ENCODE measurements at places on chromosomes 3 and 15. TPM values are rescaled to one million over a fixed set of nuclear protein-coding genes. Genes with fewer than 3 reads are reported as not detected.

DNA sequence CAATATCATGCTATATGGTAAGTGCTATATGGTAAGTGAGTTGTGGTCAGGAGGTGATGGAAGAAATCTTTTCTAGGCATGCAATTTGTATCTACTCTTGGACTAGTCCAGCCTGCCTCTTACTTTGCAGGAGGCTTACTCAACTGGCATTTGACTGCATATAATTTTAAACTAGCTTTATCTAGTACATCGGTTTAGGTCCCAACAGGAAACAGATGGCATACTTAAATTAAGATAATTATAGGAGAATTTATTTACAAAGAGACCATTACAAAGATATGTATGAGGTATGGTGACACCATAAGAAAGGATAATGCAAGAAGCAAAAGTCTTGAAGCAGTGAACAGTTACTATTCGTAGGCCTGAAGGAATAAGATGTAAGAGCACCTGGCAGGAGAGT lies 7.8 kb downstream of the SLC28A2 start:
- DNase-seq = no peak
- H3K27me3 ChIP-seq = peaks cover 17% of the 10 kb centered on the region
- no peak overlapping the region for H3K27ac ChIP-seq
- peaks cover 2% of the 10 kb centered on the region for H3K4me1 ChIP-seq

DNA sequence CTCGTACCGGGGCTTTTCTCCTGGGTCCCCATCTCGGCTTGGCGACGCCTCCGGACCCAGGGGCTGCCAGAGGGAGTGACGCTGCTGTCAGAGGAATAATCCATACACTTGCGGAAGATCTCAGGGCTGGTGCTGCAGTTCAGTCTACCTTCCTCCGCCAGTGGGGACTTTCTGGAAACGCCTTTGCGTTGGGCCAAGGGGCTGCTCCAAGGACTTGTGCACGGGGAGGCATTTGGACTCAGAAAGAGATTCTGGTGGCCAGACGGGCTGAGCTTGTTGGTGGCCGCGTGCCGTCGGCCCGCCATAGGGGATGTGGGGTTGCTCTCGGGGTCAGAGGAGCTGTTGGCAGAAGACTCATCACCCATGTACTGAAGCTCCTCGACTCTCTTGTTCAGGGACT lies 21.8 kb downstream of the LARP6 start:
- H3K27ac ChIP-seq = peak overlapping the region; percentile 34
- no peaks in the 10 kb centered on the region for H3K36me3 ChIP-seq
- no peak for DNase-seq
- no peak overlapping the region for H3K4me3 ChIP-seq
- H3K4me1 ChIP-seq = no peaks in the 10 kb centered on the region

DNA sequence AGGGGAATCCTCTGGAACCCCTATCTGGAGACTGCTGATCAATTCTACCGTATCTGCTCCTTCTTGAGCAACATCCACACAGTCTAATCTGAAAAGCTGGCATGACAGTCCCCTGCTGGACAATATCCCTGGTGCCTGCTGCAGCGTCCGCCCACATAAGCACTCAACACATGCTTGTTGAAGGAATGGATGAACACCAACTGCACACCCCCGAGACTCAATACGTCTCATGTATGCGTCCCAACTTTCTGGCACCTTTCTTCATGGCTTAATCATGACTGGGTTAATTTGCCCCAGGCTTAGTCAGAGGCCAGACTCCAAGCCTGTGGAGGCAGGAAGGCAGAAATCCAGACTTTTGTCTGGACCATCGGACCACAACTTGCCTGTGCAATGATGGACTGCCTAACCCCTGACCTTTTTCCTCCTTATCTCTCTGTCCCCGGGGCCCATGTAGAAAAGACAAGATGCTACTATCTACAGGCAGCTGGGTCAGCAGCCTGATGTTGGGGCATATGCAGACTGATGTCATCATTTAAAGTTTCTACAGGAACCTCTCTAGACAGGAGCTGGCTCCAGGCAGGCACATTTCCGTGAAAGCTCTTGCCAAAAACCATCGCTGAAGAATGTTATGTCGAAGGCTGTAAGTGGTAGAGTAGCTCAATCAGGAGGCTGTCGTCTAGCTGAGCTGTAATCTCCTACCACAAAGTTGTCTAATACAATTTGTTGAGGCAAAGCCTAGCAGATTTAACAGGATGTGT lies 114.1 kb upstream of the TPM1 start:
- no peak overlapping the region for H3K27ac ChIP-seq
- H3K4me3 ChIP-seq = no peak overlapping the region
- peaks cover 42% of the 10 kb centered on the region for H3K27me3 ChIP-seq
- peaks cover 2% of the 10 kb centered on the region for H3K36me3 ChIP-seq
- no peaks in the 10 kb centered on the region for H3K4me1 ChIP-seq

DNA sequence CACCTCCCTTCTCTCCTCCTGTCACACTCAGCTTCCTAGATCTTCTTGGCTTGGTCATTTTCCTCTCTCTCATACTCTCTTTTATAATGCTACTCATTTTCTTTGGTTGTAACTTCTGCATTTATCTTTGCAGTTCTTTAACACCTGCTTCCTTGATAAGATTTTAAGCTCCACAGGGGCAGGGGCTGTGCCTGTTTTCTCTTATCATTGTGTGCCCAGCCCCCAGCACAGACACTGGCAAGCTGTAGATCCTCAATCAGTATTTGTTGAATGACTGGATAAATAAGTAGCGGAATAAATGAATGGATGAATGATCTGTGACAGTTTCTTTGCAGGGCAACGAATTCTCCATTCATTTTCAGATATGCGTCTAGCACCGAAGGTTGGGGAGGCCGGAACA lies 64.3 kb upstream of the MEX3B start:
- no peak overlapping the region for H3K4me3 ChIP-seq
- DNase-seq = no peak
- H3K27ac ChIP-seq = no peak overlapping the region
- no peaks in the 10 kb centered on the region for H3K36me3 ChIP-seq

- peaks cover 26% of the 10 kb centered on the region for H3K4me1 ChIP-seq
- peak; percentile 52 for DNase-seq
- peak overlapping the region; percentile 93 for H3K27ac ChIP-seq
- H3K4me3 ChIP-seq = peak overlapping the region; percentile 97
Measured at GRCh38 chr3:186931532-186932280, 1.4 kb downstream of the ST6GAL1 start.

DNA sequence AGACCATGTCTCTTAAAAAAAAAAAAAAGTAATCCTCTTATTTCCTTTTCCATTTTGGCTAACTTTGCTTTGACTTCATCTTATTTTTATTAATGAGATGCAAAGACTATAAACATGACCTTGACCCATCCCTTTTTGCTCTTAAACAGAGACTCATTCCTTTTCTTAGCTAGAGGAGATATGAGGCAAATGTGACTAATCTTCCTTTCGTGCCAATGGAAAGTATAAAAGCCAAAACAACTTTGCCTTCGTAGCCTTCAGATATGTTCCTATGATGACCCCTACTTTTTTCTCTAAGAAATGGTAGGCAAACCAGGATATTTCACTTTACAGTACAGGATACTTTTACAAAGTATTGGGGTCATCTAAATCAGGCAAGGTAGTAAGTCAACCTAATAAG lies 36.9 kb upstream of the GOLGB1 start:
- no peak for DNase-seq
- no peaks in the 10 kb centered on the region for H3K27me3 ChIP-seq
- peaks cover 4% of the 10 kb centered on the region for H3K4me1 ChIP-seq
- no peak overlapping the region for H3K27ac ChIP-seq
- H3K36me3 ChIP-seq = peaks cover 19% of the 10 kb centered on the region
- no peak overlapping the region for H3K4me3 ChIP-seq

DNA sequence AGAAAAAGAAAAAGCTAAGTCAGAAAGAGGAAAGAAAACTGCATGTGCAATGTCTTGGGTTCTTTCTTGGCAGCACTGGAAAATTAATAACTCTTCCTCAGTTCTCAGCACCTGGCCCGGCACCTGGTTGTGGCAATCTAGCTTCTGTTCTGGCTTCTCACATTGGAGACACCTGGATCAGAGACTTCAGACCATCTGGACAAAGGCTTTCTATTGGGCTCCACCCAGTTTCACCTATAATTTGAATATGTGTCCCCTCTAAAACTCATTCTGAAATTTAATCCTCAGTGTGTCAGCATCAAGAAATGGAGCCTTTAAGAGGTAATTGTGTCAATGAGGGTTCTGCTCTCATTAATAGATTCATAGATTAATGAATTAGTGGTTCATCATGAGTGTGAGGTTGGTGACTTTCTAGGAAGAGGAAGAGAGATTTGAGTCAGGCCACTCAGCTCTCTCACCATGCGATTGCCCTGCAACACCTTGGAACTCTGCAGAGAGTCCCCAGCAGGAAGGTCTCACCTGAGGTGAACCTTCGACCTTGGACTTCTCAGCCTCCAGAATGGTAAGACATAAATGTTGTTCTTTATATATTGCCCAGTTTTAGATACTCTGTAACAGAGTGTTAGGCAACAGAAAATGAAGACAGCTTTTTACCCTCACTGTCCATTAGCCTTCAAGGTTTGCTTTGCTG lies 679.9 kb downstream of the NTRK3 start:
- peaks cover 4% of the 10 kb centered on the region for H3K27me3 ChIP-seq
- no peak overlapping the region for H3K27ac ChIP-seq
- no peak overlapping the region for H3K4me3 ChIP-seq
- peaks cover 2% of the 10 kb centered on the region for H3K36me3 ChIP-seq
- DNase-seq = no peak

DNA sequence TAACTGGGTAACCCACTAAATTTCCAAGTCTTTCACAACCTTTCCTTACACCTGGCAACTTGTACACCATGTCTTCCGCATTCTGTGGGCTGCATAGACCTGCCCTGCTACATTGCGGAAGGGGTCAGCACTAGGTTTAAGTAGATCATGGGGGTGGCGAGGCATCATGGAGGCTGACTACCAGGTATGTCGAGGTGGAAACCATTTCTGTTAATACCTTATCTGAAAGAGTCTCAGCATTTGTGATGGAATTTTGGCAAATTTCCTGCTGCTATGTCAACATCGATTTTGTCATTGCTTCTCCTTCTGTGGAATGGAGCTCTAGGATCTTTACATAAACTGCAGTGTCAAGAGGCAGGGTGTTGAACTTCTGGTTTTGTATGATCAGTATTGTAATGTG lies 187.2 kb downstream of the GHSR start:
- no peaks in the 10 kb centered on the region for H3K27me3 ChIP-seq
- H3K36me3 ChIP-seq = peaks cover 10% of the 10 kb centered on the region
- H3K4me3 ChIP-seq = no peak overlapping the region
- H3K4me1 ChIP-seq = no peaks in the 10 kb centered on the region
- no peak for DNase-seq

DNA sequence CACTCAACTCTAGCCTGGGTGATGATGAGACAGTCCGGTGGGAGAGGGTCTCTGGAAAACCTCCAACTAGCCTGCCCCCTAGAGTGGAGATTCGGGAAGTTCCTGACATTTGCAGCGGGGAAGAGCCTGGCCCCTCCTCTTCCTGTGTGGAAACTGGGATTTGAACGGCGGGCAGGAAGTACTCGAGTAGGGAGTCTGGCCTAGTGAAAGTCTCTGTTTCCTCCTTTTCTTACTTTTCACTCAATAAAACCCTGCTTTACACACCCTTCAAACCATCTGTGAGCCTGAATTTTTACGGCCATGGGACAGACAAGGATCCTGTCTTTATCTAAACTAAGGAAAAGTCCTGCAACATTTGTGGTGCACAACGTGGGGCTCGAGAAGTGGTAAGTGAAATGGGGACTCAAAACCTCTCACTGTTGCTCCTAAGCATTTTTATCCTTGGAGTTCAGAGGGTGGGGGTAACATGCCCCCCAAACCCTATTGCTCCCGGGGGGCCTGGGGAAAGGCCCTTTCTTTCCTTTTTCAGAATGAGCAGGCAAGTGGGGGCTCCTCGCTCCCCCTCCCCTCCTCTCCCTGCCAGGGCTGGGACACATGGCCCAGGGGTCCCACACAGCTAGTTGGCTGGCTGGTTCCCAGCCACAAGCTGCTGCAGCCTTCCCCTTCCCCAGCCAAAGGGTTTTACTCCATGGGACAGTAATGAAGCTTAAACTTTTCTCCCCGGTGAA lies 224.7 kb upstream of the GBE1 start:
- no peak for DNase-seq
- H3K36me3 ChIP-seq = no peaks in the 10 kb centered on the region
- H3K4me1 ChIP-seq = no peaks in the 10 kb centered on the region
- H3K27ac ChIP-seq = no peak overlapping the region
- no peak overlapping the region for H3K4me3 ChIP-seq

DNA sequence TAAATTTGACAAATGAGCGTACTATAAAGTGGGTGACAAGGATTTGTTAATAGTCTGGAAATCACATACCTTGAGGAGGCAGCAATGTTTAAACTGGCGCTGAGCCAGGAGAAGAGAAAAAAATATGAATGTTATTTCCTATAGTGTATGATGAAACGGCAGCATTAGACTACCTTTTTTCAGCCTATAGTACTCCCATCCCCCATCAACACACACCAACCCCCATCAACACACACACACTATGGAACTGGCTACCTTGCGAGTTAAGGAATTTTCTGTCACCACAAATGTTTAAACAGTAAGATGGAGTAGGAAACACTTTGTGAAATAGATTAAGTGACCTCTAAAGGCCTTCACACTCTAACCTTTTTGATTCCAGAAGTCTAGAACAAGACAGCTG lies 46.8 kb upstream of the ZCWPW2 start:
- peaks cover 4% of the 10 kb centered on the region for H3K4me1 ChIP-seq
- no peak for DNase-seq
- H3K36me3 ChIP-seq = no peaks in the 10 kb centered on the region
- H3K27ac ChIP-seq = no peak overlapping the region

DNA sequence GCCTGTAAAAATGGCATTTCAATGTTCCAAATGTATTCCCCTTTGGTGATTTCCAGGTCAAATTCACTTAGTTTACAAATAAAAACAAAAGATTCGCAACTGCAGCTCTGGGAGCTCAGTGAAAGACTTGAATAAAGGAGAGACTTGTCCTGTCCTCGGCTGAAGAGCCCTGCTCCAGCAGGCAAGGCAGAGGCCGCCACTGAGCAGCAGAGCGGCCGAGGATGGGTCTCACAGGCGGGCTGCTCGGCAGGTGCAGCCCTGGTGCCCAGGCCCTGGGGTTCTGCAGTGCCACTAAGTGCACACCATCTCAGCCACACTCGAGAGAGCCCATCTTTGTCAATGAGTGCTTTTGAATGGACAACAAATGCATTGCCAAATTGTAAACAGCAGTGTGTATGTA lies 856.2 kb downstream of the AGBL1 start:
- DNase-seq = no peak
- H3K4me1 ChIP-seq = no peaks in the 10 kb centered on the region
- H3K36me3 ChIP-seq = no peaks in the 10 kb centered on the region
- H3K27me3 ChIP-seq = peaks cover 24% of the 10 kb centered on the region
- no peak overlapping the region for H3K27ac ChIP-seq
- no peak overlapping the region for H3K4me3 ChIP-seq

DNA sequence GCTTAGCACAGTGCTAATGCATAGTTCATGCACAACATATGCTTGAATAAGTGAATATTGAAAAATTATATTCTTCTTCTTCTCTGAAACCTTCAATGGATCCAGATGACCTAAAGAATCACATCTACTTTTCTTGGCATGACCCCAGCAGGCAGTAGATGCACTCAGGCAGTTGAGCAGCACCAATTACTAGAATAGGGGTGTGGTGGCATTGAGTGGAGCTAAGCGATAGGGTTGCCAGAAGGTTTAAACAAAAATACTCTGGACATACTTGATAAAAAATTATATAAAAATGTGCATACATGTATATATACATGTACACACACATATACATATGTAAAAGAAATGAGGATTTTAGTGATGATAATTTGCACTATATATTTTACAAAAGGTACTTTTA lies 81.8 kb downstream of the NFKBIZ start:
- H3K4me1 ChIP-seq = peaks cover 8% of the 10 kb centered on the region
- no peak overlapping the region for H3K27ac ChIP-seq
- no peak overlapping the region for H3K4me3 ChIP-seq
- H3K36me3 ChIP-seq = peaks cover 4% of the 10 kb centered on the region
- H3K27me3 ChIP-seq = no peaks in the 10 kb centered on the region

Gene CPNE9
- total RNA-seq = not detected

Gene FGF12
- 0.35 TPM for total RNA-seq

Gene CCR9
- 4.7 TPM for total RNA-seq

Gene CD80
- total RNA-seq = 14.1 TPM

Gene ITPKA
- 0.29 TPM for total RNA-seq

Gene GCSAM
- 14.2 TPM for total RNA-seq
